Activated CD8-positive, alpha-beta memory T cell treated with anti-CD3 and anti-CD28 coated beads for 48 hours (primary cell): ENCODE measurements at places on chromosomes 1 and 21.

GRCh38 chr1:232316864-232317263 lies 313.1 kb downstream of the SIPA1L2 start:
- DNase-seq = no peak

- no peak for DNase-seq
Measured at GRCh38 chr1:171981303-171981702, 140.0 kb downstream of the DNM3 start.

- no peak for DNase-seq
Measured at GRCh38 chr1:29975036-29975694, 738.8 kb downstream of the PTPRU start.

DNA sequence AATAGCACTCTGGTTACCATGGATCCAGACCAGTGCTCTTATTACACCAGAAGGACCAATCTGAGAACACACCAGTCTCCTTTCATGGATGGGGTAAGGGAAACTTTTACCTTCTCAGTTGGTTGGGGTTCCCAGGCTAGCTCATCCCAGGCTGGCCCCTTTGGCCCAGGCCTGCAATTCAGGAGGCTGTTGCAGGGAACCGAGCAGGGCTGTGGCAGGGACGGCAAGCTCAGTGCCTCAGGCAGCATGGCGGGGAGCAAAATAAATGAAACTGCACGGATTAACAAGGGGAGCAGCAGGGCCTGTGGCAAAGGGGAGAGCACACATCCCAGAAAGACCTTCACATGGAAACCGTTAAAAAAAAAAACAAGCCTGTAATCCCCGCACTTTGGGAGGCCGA lies 57.0 kb downstream of the DMRTB1 start:
- no peak for DNase-seq

DNA sequence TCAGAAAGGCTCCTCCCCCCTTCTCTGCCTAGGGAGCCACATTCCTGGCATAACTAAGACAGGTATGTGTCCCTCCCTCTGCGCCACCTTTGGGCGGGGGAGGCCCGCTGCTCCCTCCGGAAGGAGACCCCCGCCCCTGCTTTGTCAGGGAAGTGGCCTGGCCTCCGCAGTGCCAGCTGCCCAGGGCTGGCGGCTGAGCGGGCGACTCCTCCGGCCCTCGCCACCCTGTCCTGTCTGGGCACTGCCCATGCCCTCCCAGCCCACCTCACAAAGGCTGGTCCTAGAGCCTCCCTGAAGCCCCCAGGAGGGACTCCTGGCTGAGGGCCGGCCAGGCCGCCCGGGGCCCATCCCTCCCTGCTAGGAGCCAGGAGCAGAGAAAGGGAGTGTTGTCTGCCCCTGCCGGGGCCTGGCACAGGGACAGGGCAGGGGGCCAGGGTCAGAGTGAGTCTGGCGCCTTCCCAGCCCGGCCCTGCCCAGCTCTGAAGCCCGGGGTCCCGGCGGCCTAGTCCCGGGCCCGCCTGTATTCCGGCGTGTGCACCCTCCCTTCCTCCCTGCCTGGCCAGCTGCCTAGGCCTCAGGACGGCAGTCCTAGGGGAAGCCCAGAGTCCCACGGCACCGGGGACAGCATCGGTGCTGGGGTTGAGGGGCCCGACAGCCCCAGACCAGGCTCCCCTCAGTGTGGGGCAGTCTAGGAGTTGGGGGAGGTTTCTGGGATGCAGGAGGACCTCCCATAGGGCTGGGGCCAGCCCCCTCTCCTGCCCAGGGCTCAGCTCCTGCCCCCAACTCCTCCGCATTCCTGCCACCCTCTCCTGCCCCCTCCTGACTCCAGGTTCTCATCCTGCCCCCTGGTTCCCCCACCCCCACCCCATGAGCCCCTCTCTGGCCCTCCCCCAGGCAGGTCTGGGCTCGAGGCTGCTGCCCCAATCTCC lies 5.1 kb downstream of the AGRN start:
- DNase-seq = no peak

DNA sequence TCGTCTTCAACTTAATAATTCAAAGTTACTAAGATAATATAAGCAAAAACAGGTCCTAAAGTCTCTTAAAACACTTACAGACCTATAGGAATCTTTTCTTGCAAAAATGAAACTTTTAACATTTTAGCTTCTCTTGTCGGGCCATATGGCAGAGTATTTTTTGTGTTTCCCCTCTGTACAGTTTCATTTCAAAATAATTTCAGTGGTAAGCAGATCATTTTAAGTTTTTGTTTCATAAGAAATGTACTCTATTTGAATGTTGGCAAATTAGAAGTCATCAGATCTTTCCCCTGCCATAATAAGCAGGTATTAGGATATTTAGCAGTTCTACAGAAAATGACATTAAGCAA lies 37.9 kb downstream of the RGL1 start:
- DNase-seq = no peak
